ENCODE measurements at places on chromosomes 4 and X.

DNA sequence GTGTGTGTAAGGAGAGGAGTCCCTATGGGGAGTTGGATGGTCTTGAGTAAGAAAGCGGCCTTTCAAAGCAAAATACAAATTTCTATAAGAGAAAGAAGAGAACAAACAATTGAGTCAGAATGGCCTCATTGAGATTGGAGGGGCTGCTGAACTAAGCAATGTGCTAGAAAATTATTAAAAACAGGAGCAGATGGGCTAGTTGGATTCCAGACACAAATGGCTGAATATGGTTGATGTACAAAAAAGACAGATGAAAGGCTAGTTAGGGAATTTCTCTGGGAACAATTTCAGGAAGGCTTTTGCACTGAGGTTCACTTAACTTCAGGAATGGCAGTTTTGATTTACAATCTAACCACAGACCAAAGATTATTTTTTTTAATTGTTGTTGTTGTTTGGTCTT lies 1806.8 kb upstream of the TENM3 start:
- DNase-seq, result no peak

- DNase-seq, result no peak
These were observed 6.2 kb downstream of the CHIC2 start for GRCh38 chr4:54058171-54058570.

DNA sequence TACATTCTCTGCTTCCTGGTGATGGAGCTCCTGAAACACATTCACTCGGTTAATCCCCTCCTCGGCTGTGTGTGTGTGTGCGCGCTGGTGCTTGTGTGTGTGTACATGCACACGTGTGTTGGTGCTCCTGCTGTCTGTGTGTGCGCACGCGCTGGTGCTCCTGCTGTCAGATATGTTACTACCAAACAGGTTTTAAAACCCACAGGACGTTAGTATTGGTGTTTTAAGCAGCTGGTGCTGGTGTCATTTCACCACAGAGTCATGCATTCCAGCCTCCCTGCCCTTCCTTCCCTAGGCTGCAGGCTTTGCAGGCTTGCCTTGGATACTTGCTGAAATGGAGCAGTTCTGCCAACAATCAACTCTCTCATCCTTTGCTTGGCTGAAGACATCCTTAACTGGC lies 48.1 kb upstream of the CPLX1 start:
- DNase-seq, result no peak

DNA sequence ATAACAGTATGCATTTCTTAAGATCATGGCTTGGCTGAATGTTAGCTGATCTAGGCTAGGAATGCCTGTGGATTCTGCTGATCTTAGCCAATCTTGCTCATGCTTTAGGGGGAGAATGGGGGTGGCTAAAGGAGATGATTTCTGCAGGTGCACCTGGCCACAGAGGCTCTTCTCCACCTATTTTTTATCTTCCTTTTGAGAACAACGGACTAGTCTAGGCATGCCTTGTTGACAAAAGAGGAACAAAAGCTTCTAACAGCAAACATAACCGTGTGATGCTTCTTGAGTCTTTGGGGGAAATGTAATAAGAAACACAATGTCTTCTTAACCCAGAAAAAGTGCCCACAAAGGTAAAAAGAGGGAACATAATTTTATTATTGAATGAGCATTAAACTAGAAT lies 743.5 kb downstream of the ARAP2 start:
- peak; percentile 11 for DNase-seq

DNA sequence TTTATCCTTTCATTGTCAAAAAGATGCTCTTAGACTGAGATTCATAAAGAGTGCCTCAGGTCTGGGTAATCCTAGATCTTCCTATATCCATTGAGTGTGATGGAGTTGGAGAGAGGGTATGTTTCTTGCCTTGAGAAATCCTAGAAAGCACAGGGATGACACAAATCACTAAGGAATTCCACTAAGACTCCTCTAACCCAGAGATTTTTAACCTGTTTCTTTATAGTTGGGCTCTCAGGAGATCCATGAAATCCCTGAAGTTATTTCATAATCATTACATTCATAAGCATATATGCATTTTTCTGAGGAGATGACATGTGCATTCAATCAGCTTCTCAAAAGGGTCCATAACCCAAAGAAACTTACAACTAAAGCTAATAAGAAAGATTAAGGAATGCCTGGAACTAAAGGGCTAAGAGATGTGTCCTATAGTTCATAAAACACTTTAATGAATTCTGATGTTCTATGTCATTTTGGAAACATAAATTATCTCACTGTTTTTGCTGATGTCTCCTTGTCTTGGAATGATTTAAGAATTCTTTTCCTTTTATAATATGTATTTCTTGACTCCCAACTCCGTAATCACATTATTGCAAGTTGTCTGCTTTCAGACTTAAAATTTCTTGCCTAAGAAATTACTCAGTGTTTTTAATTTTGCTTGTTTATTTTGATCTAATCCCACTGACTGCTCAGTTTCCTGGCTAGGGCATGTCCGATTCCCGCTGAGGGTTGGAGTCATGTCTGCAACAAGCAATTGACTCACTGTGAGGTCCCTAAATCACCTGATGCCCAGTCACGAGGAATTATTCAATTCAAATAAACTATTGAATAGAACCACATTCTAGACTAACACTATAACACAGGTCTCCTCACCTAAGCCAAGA lies 2.8 kb upstream of the AMTN start:
- no peak for DNase-seq

DNA sequence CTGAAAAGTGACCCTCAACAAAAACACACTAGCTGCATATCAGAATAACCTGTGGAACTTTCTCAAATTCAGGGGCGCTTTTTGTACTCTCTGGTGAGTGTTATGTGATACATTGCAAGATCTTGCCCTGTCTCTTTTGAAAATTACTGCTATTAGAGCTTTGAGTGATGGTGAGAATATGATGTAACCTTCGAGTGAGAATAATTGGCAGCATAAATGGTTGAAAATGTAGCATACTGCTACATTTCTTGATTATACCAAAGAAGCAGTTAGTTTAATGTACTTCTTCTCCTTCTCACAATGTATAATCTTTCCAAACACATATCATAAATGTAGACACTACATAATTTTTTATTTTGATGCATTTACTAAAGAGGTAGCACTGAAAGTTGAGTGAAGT lies 882.9 kb downstream of the FSTL5 start:
- DNase-seq, result no peak

DNA sequence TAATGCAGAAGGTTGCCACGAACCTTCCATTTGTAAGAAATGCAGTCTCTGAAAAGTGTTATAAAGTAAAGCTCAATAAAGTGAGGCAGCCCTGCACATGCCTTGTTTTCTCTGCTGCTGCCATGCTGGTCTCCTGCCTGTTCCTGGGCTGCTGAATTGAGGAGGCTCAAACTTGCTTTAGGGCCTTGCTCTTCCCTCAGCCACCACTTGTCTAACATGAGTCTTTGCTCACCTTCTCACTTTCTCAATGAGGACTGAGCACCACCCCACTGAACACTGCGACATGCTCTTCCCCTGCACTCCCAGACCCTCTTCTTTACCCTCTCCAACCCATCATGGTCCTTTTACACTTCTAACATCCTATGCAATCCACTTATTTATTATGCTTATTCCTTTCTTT lies 25.2 kb upstream of the MFAP3L start:
- DNase-seq, result no peak

GRCh38 chr4:110396963-110397362 lies 79.0 kb upstream of the ENPEP start:
- no peak for DNase-seq

DNA sequence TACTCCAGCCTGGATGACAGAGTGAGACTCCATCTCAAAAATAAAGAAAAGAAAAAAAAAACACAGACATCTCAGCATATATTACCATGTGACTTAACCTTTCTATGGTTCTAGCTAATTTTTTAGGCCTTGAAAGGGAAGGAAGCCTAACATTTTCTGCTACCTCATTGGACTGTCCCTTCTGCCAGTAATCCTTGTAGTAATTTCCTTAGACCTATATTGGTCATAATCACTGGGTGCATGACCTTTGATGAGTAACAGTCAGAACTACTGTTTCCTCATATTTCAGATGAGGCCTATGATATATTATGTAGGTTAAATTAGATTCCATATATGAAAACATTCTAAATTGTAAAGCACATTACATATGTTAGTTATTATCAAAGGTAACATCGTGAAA lies 9.6 kb downstream of the XIAP start:
- DNase-seq, result peak; percentile 3

DNA sequence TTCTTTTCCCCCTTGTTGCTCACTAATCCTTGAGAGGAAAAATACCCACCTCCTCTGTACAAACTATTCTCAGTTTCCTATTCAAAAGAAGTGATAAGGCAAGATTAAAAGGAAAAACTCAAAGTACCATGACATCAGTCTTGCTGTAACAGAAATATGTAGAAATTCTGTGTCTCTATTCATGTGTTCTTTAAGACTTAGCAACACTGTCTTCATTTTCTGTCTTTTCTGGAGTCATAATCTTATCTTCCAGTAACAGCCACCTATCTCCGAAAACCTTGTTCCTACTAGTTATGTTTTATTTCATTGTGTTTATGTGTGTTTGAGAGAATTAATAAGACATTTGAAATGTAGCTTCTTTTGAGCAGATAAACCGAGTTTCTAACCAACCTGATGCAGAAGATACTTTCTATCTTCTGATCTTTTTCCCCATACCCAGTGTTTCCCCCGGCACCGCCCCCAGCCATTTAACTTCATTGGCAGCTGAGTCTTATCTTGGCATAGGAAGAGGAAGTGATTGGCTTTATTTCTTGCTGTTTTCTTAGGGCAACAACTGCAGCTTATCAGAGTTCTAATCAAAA lies 8.0 kb downstream of the FAM241A start:
- peak; percentile 89 for DNase-seq

GRCh38 chr4:157014621-157015591 lies 43.3 kb upstream of the PDGFC start:
- DNase-seq, result peak; percentile 86

DNA sequence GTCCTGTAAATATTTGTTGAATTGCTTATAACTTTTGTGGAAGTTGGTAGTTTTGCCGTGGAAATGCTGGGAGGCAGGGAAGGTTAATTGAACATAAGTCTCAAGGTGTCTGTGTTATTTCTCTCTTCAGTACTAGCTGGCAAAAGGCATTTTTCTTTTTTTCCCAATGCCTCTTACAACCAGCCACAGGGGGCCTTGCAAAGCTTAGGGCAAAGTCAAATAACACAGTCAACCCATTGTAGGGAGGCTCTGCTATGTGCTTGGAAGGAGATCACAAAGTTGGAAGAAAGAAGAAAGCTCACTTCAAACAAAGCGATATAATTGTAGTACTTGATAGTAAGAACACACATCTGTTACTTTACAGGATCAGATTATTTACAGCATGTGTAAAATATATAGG lies 802.6 kb downstream of the PDHA2 start:
- no peak for DNase-seq

GRCh38 chr4:62544428-62544827 lies 1344.3 kb downstream of the ADGRL3 start:
- peak; percentile 18 for DNase-seq

- no peak for DNase-seq
These were observed 93.2 kb downstream of the SCD5 start for GRCh38 chr4:82705169-82705927.

DNA sequence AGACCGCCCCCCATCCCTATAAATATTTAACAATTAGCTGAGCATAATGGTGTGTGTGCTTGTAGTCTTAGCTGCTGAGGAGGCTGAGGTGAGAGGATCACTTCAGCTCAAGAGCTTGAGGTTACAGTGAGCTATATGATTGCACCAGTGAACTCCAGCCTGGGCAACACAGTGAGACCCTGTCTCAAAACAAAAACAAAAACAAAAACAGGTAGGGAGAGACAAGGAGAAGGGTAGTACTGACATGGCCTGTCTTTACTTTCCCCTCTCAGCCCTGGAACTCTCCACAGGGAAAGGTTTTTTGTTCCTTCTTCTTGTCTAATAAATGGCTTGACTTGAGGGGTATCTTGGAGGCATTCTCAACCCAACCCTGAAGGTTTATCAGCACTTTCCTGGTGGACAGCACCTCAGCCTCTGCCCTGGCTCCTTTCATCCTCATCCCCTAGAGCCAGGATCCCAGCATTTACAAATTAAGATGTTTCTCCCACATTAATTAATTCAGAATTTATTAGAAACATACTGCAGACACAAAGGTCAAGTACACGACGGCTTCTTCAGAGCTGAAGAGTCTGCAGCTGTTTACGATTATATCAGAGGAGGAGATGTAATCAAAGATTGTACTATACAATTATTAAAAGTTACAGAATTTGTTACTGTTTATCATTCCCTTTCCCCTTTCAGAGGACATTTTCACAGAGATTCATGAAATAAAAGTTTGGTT lies 131.8 kb downstream of the AFF1 start:
- DNase-seq, result no peak

DNA sequence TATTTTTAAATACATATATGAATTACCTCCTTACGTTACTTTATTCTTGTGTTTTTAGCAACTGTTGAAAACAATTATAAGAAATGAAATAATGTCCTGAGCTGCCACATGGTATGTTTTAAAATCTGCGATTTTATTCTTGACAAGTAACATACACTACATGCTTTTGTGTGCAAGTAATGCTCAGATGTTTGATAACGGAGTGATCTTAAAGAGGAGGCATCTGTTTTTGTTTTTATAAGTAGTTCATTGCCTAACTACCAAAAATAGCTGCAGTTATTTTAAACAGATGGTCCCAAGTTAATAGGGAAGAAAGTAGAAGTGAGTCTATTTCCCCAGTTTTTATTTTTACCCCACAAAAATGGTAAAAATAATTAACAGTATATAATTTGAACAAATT lies 55.2 kb downstream of the GAB1 start:
- no peak for DNase-seq

- DNase-seq, result no peak
These were observed 21.8 kb downstream of the RPS6KA3 start for GRCh38 chrX:20244931-20245330.

GRCh38 chr4:172660251-172660650 lies 508.4 kb upstream of the GALNT7 start:
- no peak for DNase-seq

DNA sequence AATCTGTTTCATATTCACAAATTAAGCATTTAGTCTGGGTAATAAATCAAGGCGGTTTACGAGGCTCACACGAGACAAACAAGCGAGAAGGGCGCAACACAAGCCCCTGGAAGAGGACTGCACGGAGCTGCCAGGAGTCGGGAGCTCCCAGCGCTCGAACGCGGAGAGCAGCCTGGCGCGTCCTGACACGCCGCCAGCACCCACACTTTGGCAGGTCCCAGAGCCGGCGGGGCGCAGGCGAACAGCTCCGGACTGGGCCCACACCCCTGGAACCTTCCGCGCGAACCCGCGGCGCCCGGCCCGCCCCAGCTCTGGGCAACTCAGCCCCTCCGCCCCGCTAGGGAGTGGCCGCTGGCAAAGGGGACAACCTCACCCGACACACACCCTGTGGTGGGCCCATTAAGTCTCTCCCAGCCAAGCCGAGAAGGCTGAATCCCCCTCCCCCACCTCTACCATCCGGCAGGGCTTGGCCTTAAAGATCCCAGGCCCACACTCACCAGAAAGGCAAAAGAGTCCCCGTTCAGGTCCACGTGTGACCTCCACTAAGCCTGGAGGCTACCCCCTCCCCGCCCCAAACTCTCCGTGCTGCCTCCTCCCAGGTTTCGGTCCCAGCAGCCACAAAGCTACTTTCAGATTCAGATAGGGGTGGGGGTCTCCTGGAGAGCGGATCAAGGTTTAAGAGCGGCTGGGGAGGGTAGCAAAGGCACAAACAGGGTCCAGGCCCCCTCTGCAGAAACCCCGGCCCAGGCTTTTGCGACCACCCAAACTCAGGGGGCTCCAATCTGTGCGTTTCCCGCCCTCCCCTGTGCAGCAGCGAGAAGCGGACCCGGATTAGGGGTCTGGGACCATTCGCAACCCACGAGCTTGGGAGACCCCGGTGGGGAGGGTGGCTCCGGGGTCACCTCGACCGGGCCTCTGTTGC lies 47.5 kb upstream of the BCOR start:
- DNase-seq, result no peak
